ENCODE measurements at places on chromosomes 4 and X.

DNA sequence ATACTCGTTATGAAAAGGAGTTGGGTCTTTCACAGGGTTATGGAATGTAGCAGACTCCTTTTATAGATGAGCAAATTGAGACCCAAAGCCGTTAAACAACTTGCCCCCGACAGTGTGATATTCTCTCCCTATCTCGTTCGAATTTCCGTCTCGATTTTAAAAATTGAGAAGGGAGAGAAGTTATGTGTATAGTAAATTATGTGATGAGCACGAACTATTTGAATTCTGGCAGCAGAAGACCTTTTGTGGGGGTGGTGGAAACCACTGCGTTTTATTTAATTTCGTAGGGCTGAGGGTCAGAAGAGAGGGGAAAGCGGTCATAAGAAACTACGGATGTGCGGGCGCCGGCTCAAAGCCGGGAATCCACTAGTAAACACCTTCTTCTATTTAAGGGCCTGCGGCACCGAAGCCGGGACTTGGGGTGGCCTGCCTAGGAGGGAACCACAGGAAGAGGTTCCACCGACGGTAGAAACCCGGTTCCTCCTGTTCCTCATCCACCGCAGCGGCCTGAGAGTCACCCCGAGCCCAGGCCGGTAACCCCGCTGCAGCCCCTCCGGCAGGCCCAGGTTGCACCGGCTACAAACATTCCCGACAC is 1.5 kb upstream of the DDX3X start:
- no peak for DNase-seq

DNA sequence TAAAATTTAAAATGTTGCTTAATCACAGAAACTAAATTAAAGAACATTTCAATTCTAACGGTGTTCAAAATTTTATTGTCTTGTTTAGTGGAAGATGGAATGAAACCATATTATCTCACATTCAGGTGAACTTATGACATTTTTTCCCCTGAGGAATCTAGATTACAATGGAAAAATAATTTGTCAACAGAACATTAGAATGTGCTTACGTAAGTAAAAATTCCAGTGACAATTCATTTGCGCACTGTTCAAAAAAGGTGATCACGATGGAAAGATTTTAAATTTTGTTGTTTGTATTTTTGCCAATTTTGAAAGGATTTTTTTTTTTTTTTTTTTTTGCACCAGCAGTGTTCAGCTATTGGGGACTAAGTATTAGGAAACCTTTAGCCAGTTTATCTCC is 23.3 kb upstream of the SORBS2 start:
- DNase-seq, result no peak

GRCh38 chr4:156799121-156799589 is 172.4 kb downstream of the PDGFC start:
- no peak for DNase-seq

GRCh38 chr4:181528570-181529184 is 714.5 kb upstream of the TENM3 start:
- DNase-seq, result no peak

DNA sequence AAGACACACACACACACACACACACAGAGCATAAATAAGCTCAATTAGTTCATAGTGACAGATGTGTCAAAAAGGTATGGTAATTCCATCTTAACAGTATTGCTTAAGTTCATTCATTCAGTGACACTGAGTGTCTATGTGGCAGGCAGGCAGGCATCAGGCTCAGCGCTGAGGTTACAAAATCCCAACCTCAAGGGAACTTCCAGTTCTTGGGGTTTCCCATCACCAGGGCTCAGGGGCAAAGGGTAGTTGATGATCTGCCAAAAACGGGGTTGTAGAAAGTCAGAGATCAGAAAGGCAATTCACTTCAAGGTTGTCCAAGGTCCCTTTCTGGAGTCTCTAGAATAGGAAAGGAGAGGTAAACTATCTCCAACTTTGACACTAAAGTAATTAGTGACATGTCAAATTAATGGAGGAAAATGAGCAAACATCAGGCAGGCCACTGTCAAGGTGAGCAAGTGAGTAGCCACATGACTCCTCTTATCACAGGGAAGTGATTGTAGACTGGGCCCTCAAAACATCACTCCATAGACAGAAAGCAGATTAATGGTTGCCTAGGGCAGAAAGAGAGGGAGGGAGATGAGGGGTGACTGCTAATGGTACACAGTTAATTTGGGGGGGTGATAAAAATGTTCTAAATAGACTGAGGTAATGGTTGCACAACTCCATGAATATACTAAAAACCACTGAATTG is 41.8 kb downstream of the GPC4 start:
- DNase-seq, result no peak

- DNase-seq, result no peak
Observed at GRCh38 chrX:123971982-123972381, 10.5 kb downstream of the STAG2 start.

DNA sequence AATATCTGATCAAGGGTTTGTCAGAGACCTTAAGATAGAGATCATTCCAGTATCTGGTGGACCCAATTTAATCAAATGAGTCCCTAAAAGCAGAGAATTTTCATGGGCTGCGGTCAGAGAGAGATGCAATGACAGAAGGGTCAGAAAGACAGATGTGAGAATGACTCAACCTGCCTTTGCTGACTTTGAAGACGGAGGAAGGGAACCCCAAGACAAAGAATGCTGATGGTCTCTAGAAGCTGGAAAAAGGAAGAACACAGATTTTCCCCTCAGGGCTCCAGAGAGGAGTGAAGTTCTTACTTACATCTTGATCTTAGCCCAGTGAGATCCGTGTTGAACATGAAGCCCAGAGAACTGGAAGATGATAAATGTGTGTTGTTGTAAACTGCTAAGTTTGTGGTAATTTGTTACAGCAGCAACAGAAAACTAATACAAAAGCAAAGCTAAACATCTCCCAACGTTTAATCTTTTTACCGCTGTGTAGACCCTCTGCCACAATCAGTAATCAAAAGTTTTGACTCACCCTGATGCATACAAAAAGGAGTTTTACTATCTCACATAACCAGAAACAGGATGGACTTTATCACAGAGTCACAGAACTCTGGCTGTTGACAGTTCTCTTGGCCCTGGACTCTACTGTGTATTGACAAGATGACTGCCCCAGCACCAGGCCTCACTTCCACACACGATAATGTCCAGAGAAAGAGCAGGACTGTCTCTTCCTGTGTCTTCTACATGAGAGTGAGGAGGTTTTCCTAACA is 70.2 kb upstream of the MAGEB2 start:
- no peak for DNase-seq

GRCh38 chr4:59540311-59540710 is 1659.8 kb upstream of the ADGRL3 start:
- DNase-seq, result no peak

GRCh38 chrX:16977771-16978170 is 31.3 kb downstream of the REPS2 start:
- no peak for DNase-seq
